CD4-positive, alpha-beta memory T cell (primary cell): ENCODE measurements at places on chromosomes 5 and 9.

DNA sequence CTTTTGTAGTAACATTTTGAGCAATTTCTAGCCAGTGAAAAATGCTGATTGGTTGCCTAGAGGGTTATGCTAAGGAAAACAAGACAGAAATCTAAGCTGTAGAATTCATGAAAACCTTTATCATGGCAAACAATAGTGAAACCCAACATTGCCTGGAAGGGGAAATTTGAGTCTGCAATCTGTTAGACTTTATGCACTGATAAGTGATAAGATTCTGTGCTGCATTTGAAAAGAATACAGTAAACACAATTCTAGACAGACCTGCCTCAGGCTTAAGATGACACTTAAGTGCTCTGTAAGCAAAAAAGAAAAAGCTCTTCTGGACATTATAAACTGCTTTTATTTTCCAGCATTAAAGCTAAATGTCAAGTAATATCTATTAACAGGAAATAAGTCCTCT lies 519.3 kb downstream of the ISL1 start:
- DNase-seq = no peak

DNA sequence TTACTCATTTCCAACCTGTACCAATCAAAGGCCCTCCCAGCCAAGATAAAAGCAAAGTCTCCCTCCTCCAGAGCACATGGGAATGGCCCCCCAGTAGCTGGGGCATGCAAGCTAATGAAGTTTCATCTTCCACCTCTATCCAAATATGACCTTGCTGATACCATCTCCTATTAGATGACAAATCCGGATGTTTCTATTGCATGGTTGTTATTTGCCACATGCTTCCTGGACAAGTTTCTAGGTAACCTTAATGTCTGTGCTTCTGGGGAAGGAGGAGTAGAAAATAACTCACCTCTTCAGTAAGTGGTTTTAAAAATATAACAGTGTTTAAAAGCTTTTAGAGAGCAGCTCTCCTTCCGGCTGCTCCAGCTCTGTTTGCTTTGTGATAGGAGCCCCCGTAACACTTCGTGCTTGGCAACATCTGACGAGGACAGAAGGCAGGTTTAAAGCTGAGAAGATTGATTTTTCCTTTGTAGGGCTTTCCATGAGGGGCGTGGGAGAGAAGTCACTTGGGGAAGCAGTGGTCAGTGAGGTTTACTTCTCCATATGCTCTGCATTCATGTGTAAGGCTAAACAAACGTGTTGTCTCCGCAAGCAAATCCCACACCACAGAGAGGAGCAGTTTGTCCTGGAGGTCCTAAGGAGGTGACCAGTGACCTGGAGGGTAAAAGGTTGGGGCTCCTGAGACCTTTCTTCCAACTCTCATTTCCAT lies 40.3 kb upstream of the GLRX start:
- no peak for DNase-seq

DNA sequence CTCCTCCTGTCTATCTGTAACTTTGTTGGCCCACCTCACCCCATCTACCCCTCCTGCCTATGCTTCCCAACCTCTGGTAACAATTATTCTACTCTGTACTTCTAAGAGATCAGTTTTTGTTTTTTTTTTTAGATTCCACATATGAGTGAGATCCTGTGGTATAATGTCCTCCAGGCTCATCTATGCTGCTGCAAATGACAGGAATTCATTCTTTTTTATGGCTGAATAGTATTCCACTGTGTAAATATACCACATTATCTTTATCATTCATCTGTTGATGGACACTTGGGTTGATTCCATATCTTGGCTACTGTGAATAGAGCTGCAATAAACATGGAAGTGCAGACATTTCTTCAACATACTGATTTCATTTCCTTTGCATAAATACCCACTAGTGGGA lies 8.0 kb upstream of the NPR2 start:
- no peak for DNase-seq

- no peak for DNase-seq
Measured at GRCh38 chr5:149517461-149518122, 33.6 kb downstream of the CSNK1A1 start.

GRCh38 chr5:153480401-153480800 lies 10.1 kb upstream of the GRIA1 start:
- no peak for DNase-seq

- DNase-seq = no peak
Measured at GRCh38 chr9:16671591-16672137, 198.8 kb downstream of the BNC2 start.

DNA sequence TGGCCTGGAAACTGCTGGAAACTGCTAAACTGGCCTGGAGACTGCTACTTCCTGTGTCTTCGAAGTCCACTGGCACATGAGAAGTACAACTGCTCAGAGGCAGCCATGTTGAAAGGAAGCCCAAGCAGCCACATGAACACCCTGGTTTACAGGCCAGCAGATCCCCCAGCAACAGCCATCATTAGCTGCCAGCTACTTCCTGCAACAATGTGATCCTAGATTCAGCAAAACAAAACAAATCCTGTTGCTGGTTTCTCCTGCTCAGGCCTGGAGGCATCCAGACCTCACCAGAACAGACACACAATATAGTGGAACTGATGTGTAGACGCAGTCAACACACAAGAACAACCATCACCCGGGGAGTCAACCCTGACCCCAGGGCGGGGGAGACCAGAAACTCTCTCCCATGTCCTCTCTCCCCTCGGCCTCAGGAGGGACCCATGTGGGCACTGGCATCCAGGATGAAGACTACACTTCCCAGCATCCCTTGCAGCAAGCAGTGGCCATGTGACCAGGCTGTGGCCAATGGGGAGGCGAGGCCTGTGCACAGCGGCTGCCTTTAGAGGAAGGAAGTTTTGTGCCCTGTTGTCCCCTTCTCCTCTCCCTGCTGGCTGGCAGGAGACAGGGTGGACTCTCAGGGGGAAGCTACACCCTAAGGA lies 9.2 kb upstream of the LCN15 start:
- no peak for DNase-seq

DNA sequence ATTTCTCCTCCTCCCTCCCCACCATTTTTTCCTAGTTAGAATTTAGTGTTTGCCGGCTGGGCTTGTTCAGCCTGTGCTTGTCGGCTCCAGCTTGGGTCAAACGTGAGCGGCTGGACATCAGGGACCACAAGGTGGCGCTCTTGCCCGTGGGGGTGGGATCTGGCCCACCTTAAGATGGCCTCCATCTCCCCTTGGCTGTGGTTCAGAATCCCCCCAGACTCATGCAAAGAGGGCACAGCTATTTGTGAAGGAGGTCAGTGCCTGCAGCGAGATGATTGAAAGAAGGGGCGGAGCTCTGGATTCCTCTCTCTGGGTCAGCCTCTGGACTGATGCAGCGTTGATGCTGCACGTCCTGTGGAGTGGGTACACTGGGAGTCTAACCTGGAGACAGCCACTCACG lies 283.3 kb upstream of the TUT7 start:
- DNase-seq = no peak

GRCh38 chr5:35773967-35774366 lies 82.7 kb upstream of the IL7R start:
- no peak for DNase-seq

DNA sequence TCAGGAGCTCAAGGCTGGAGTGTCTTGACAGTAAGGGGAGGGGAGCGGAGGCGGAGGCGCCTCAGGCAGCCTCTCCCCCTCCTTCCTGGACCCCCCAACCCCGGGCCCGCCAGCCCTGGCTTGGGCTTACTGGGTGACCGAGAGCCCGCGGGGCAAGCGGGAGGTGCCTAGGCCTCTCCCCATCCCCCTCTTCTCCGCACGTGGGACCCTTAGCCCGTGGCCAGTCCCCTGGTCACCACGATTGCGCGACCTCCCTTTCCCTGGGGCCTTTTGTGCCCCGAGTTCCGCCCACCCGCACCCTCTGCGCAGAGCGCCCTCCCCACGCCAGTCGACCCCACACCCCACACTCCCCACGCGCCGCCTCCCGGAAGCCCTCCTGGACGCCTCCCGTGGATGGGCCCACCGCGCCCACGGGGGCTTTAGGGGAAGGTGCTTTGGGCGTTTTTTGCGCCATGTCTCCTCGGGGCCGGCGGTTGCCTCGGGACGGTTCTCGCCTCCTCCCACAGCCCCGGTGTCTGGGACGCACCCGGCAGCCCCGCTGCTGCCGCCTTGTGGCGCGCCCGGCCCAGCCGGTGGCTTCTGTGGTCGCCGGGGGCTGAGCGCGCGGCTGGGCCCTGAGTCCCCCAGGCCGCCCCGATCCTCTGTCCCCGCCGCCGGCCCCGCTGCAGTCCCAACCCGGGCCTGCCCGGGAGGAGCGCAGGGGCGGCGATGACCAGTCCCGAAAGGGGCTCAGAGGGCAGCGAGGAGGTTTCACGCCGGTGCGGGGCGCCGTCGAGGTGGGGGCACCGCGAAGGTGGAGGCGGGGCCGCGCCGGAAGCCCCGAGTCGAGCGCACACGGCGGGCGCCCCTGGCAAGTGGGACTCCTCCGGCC lies 3.2 kb downstream of the TOR4A start:
- DNase-seq = no peak

- DNase-seq = no peak
Measured at GRCh38 chr9:112130997-112131396, 44.1 kb downstream of the SUSD1 start.

DNA sequence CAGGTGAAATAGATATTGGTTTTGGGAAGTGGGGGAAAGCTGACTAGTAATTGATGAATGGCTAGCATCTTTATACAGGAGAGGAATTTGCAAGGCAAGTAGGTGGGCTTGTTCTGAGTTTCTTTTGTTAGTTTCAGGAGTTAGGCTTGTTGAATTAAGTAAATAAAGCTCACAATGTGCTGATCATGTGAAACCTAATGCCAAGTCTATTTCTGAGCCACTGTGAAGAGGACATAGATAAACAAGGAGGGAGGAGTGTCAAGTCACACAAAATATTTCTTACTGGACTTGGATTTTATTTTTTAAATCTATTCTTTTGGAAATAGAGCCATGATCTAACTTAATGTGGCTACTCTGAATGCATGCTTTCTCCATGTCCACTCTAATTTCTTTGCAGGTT lies 19.9 kb downstream of the GDA start:
- DNase-seq = no peak
